PC-3 (cell line): ENCODE measurements at places on chromosomes 6 and 20. TPM values are rescaled to one million over a fixed set of nuclear protein-coding genes. Genes with fewer than 3 reads are reported as not detected.
A peak's percentile ranks its signal among the peaks of the same experiment; 100 is the strongest.

DNA sequence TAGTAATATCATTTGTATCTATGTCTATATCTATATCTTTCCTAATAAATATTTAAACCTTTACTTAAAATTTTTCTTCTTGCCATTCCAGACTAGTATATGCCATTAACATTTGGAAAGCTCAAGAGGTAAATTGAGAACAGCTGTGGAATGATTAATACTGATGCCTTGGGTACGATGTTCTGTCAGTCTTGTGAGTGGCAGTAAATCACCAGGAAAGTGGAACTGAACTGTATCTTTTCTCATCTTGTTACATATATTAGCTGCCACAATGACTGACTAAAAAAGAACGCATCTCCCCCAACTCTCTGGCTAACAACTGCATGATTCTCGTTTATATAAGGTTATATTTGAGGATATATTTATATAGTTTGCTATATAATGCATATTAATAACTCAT lies 137.0 kb upstream of the ASCC3 start:
- no peak for DNase-seq

DNA sequence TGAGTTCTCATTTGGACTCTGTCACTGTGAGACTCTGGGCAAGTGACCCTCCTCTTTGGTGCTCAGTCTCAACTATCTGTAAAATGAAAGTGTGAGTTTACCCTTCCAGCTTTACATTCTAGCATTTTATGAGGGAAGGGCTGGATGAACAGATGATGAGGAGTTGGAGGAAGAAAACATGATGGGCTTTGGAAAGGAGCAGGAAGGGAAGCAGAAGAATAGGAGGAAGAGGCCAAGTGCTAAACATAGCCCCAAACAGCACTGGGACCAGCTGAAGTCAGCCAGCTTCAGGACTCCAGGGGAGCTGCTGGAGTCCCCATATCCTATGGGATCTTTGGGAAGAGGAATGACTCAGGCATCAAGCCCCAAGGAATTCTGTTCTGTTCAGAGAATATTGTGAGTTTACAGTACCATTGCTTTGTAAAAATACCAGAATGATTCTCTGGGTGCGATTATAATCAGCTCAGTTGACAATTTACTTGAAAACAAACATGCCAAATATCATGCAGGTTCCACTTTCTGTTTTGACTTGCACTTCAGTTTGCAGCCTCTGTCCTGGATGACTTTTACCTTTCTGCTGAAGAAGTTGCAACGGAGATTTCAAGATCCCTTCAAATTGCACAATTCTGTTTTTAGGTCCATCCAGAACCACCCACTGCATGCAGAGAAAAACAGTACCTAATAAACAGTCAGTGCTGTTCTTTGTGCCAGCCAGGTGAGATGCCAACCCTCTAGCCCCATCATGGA lies 3.2 kb downstream of the CD40 start:
- DNase-seq = no peak

DNA sequence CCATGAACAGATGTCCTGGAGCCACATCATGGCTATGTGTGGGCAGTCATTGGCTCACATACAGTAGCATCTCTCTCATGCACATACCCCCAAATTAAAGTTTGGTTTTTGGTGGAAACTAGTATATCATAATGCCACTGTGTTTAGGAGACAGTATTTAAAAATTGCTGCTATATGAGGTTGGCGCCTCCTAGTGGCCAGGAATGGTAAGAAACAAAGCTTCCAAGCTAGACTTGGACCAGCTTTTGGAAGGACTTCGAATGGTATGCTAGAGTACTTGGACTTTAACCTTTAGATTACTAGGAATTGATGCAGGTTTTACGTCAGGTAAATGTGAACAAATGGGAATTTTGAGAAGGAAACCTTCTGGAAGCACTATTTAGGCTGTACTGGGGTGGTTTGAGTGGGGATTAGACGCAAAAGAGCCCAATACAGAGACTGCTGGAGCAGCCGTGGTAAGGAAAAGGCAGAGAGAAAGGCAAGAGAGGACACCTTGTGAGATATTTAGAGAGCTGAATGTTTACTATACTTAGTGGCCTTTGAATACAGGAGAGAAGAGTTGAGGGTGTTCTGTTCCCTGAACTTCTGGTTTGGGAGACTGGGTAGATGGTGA lies 23.8 kb downstream of the PRSS35 start:
- peak; percentile 78 for DNase-seq

DNA sequence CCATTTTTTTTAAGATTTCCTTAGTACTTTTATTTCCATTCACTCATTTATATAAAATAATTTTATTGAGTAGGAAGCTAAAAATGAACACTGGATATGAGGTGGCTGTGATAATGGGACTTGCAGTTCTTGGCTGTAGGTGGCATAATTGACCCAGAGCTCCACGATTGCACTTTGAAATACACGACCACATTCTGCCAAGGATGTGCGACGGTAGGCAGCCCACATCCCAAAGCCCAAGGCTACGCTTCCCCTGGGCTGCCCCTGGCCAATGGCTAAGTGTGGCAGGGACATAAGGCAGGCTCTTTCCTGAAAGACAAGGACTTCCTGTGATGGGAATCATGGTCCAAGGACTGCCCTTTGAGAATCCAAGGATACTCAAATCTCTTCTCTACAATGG lies 43.7 kb upstream of the ADTRP start:
- no peak for DNase-seq

- no peak for DNase-seq
These were observed 1.5 kb downstream of the ANKS1A start for GRCh38 chr6:34890533-34890925.

LIN28B gene
- 0.11 TPM in 1 of 2 replicates, not detected in the other for total RNA-seq

SMOC2 gene
- total RNA-seq = not detected in 2 replicates
